ENCODE measurements at places on chromosomes 12 and 14.

- no peak for DNase-seq
These were observed at the start of gene STON2 for GRCh38 chr14:81400202-81400678. Gene STON2 (minus strand): TSS chr14:81400324. CDS start chr14:81398382, 1,942 bp downstream.

DNA sequence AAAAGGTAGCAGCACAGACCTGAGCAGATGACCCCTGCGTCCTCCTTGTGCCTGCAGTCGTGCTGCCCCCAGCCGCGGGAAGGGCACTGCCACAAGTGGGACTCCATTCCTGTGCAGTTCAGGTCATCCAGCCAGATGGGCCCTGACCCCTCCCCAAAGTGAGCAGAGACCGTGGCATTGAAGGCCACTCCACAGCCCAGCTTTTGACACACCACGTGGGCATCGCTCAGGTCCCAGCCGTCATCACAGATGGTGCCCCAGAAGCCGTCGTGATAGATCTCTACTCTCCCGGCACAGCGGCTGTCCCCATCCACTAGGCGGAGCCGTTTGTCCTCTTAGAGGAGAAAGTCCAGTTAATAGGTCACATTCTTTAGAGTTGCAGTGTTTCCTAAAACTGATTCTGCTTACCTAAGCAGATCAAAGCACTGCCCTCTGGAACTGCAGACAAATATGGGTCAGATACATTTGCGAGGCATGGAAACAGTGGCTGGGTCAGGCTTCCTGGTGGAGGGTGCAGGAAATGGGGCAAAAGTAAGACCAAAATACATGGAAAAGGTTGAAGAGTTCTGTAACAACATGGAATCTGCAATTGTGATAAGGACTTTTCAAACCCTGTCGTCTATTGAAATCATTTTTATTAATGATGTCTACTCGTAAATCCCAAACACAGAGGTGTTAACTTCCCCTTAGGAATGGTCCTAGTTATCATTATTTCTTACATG is 69.4 kb downstream of the CD163L1 start:
- no peak for DNase-seq

DNA sequence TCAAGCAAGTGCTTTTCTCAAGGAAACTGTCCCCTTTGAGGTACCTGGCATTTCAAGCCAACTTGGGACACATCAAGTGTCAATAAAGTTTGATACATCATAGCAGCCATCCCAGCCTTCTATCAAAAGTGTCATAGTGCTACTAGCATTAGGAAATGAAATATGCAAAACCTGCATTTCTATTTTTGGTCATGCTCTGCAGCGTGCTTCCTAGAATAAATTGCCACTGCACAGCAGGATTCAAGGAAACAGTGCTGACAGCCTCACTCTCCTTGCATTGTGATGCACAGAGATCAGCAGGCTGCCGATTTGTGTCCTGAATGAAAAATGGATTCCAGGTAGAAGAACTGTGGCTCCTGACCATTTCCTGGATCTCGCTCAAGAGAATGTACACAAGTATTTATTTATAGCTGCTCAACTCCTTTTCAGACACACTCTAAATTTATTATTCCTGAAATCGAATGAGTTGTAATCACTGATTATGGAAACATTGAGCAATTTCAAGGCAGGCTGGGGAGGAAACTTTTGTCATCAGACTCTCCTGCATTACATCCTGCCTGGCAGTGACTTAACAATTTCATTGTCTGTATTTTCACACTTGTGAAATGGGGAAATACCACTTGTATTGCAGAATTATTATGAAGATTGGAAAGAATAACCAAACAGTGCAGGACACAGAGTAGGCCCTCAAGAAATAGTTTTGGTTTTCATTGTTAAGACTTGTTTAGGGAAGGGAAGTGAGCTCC is 120.9 kb downstream of the SLC38A6 start:
- no peak for DNase-seq

DNA sequence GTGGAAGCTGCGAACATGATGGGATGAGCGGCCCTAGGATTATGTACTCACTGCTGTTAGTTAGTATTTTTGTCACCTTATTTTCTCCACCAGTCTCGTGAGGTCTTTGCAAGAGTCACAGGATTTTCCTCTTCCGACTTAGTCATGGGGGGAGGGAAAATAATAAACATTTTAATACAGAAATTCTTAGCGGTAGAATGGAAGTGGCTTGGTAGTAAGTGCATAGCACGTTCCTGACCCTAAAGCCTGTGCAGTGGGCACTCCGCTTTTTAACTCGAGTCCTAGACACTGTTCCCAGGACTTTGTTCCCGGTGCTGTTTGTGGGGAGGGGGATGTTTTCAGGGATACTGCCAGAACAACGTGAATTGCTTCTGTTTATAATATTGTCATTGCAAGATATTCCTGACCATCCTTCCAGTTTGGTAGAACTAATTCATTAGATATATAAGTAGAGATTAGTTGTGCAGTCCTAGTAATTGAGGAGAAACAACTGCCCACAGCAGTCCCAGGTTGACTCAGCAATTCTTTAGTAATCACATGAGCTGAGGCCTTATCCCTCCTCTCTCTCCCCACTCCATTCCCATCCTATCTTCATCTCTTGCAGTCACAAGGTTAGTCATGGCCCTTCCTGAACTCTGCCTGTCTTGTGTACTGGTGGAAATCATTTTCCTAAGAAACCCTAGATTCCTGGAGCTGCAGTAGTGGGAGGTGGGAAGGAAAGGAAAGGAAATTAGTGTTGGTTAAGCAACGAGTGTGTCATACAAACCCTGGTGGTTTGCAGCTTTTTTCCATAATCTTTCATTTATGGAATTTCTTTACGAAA is 799 bp downstream of the SLC38A6 start:
- no peak for DNase-seq

GRCh38 chr12:131682510-131682895 is 28.4 kb upstream of the SFSWAP start:
- peak; percentile 27 for DNase-seq

GRCh38 chr12:113781415-113782198 is 184.5 kb downstream of the RBM19 start:
- no peak for DNase-seq

DNA sequence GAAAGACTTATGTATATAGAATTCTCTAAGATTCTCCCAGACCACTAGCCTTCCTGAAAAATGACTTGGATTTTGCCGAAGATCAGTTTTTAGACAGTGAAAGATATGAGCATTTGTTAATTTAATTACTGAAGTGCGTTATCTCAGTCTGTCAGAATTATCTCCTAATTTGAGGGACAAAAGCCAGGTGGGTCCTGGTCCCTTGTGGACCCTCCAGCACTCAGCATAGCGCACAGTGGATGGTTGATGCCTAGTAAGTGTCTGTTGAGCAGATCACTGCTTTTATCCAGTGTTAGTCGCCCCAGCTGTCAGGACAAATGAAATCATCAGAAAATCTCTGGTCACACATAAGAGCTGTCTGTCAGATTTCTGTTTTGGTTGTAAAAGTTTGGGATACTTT is 80.4 kb downstream of the EML1 start:
- no peak for DNase-seq

- DNase-seq: no peak
These were observed 25.6 kb downstream of the PPM1H start for GRCh38 chr12:62909340-62909739.

DNA sequence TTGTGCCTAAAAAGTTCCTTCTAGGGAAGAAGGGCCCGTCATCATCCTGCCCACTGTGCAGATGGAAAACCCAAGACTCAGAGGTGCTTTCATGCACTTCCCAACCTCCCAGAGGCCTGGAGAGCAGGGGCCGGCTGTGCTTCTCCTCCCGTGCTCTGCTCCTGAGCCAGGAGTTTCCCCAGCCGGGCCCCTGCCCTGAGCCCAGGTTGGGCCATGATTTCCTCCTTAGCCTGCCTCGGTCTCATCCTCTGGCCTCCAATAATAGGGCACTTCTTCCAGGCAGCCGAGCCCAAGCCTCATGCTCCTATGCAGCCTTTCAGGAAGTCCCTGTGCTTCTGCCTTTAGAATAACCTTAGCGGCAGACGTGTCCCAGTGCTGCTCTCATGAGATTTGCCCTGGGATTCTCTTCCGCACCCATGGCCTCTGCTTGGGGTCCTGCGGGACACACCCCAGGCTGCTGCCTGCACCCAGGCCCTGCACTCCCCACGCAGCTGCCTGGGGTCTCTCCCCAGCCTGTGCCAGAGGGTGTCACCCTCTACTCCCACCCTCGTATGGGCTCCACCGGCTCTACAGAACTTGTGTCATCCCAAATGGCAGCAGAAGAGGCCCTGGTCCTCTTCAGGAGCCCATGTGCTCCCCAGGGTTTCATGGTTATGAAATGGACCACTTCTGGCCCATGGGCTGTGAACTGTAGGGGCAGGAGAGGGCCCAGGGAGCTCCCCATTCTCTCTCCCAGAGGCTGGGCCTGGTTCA is 359.3 kb downstream of the ADGRD1 start:
- DNase-seq: no peak

GRCh38 chr14:73524493-73524892 is 12.4 kb upstream of the ACOT1 start:
- DNase-seq: no peak

DNA sequence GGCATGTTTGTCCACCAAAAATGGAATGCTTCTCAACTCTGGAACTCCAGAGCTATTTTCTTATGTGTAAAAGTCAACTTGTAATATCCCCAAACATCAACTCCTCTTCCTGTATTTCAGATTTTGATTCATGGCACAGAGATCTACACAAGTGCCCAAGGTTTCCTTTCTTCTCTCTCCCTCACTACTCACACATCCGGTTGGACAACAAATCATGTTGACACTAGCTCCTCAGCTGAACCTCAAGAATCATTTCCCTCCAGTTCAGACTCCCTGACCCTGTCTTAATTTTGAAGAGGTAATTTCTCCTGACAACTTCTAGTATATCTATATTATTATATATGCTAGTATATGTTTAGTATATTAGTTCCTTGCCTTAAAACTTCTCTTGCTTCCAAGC is 485.4 kb upstream of the CCDC196 start:
- no peak for DNase-seq

DNA sequence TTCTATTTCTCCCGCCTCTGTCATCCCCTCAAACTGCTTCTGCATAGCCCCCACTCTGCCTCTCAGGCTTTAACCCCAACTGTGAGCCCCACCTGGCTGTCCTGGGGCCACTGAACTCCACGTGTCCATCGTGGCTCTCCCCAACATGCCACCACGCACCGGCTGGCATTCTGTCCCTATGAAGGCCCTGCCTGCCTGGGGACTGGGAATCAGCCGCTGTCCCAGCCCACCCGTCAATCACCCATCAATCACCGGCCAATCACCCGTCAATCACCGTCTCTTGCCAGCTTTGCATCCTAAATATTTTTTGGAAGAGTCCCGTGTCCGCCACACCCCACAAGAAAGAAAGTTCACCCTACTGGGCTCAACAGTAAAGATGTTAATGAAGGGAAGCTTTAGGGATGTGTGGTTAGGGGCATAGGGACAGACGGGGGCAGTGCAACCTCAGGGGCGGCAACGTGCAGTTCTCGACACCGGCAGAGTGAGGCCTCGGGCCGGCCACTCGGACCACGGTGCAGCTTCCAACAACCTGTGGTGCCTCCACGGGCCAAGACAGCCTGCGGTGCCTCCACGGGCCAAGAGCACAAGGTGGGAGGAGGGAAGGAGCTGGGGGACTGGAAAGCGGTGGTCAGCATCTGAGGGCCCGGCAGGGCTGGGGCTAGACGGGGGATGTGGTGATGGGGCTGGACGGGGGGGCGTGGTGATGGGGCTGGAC is 85.6 kb downstream of the GALNT9 start:
- no peak for DNase-seq

DNA sequence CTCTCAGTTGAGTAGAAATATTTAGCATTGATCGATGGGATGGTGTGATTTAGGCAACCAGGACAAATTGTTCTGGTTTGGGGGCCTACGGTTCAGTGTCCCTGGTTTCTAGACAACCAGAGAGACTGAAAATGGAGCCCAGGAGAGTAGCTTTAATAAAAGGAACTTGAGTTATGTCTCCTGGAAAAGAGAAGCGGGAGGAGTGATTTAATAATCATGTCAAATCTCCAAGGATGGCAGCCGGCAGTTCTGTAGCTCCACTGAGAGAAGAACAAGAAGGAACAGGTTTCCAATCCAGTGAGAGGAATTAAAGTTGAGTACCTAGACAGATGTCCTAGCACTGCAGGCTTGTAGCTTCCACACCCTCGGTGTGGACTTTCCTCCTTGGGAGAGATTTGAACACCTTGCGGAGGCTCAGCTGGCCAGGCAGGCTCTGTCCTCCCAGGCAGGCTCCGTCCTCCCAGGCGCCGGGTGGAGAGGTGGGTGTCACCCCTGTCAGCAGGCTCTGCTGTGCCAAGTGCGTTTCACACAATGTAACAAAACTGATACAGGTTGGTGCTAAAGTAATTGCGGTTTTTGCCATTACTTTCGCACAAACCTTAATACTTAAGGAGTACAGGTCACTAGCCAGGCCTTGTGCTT is 45.9 kb downstream of the SLC6A12 start:
- DNase-seq: no peak

DNA sequence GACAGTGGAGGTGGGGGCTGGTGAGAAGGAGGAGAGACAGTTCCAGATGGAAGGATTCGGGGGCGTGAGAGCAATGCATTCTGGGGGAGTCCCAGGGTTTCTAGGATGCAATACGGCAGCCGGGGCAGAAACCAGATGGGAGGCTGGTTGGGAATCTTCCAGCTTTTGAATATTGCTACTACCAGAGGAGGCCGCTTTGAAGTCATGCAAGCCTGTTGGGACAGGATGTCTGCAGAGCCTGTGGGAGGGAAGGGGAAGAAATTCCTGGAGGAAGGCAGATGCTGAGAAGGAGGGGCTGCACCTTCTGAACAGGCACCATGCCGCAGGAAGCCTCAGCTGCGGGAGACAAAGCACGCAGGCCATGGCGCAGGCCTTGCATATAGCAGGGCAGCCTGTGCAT is 105.4 kb downstream of the APAF1 start:
- DNase-seq: no peak

DNA sequence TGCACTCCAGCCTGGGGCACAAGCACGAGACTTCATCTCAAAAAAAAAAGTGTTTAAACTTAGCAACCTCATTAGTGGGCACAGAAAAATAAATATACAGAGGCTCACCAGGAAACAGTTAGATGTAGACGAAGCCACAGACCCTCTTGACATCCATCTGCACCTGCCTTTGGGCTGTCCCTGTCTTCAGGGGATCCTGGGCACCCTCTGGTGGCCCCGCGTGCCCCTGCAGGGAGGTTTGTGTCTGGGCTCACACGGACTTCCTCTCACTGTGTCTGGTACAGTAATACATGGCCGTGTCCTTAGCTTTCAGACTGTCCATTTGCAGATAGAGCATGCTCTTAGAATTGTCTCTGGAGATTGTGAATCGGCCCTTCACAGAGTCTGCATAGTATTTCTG is 916.5 kb downstream of the TMEM121 start:
- peak; percentile 38 for DNase-seq

DNA sequence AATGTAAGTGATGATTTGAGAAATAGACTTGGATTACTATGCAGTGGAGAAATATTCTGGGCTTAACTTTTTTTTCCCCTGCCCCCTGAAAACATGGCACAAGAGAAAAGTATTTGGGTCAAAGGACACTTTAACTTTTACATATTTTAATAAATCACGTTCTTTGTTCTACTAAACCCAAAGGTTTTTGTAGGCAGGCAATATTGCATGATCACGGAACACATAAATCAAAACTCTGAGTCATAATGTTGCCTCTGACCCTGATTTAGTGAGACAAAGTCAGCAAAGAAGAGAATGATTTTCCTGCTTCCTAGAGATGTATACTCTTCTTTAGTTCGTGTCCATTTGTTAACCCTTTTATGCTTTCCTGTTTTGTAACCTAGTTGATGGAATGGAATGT is 38.0 kb downstream of the ABCD2 start:
- DNase-seq: no peak

Measured in effector memory CD8-positive, alpha-beta T cell (primary cell).